ENCODE measurements at places on chromosomes 6 and 20. TPM values are rescaled to one million over a fixed set of nuclear protein-coding genes. Genes with fewer than 3 reads are reported as not detected.

Gene DSP
- total RNA-seq = 5.0 TPM

Gene SSTR4
- not detected for total RNA-seq

Gene TNNC2
- not detected for total RNA-seq

Gene EBF4
- 31.0 TPM for total RNA-seq

Gene TDRD6
- total RNA-seq = 0.95 TPM

Gene DEFB119
- not detected for total RNA-seq

Gene HTR1E
- not detected for total RNA-seq

Gene APCDD1L
- 1.8 TPM for total RNA-seq

Gene PPP1R16B
- 4.2 TPM for total RNA-seq

Gene BANF2
- total RNA-seq = not detected

Gene PSMF1
- total RNA-seq = 54.2 TPM

Gene BMP2
- 2.9 TPM for total RNA-seq

Gene ANGPT4
- 0.27 TPM for total RNA-seq

Gene UST
- 21.8 TPM for total RNA-seq

Gene TP53TG5
- not detected for total RNA-seq

Gene UNC5CL
- 1.8 TPM for total RNA-seq

Gene TAGAP
- 1.4 TPM for total RNA-seq

Gene MYT1
- 0.27 TPM for total RNA-seq

Gene FOXS1
- total RNA-seq = not detected

Gene IL20RA
- total RNA-seq = 0.28 TPM

Gene ARHGAP40
- not detected for total RNA-seq

Gene BPIFB1
- not detected for total RNA-seq

Gene BMP7
- 1.5 TPM for total RNA-seq

Gene TINAG
- not detected for total RNA-seq

Gene GSTA3
- not detected for total RNA-seq

Gene HEBP2
- 74.0 TPM for total RNA-seq

Gene PLCB4
- total RNA-seq = 21.0 TPM

Gene ABT1
- total RNA-seq = 10.2 TPM

Gene DYNLT2
- total RNA-seq = 2.2 TPM

Gene OPN5
- total RNA-seq = not detected

Gene LY6G6F
- not detected for total RNA-seq

Gene SNAP25
- 9.4 TPM for total RNA-seq

Gene ATG5
- total RNA-seq = 59.2 TPM

Gene DDX43
- total RNA-seq = 2.5 TPM

Gene TNF
- not detected for total RNA-seq

Gene MYB
- total RNA-seq = 0.55 TPM

Gene HLA-DOB
- total RNA-seq = not detected

Gene TRIM10
- total RNA-seq = not detected

Gene CLIC5
- 3.5 TPM for total RNA-seq

Gene CD40
- 13.6 TPM for total RNA-seq

Gene ANKEF1
- total RNA-seq = 1.1 TPM

Gene VSTM2L
- 3.4 TPM for total RNA-seq

Gene PSORS1C2
- not detected for total RNA-seq

Data from sigmoid colon (tissue), 7 donors.